ENCODE measurements at places on chromosomes 16 and 17.

GRCh38 chr17:27323538-27324215 lies 29.8 kb downstream of the WSB1 start:
- DNase-seq: no peak

DNA sequence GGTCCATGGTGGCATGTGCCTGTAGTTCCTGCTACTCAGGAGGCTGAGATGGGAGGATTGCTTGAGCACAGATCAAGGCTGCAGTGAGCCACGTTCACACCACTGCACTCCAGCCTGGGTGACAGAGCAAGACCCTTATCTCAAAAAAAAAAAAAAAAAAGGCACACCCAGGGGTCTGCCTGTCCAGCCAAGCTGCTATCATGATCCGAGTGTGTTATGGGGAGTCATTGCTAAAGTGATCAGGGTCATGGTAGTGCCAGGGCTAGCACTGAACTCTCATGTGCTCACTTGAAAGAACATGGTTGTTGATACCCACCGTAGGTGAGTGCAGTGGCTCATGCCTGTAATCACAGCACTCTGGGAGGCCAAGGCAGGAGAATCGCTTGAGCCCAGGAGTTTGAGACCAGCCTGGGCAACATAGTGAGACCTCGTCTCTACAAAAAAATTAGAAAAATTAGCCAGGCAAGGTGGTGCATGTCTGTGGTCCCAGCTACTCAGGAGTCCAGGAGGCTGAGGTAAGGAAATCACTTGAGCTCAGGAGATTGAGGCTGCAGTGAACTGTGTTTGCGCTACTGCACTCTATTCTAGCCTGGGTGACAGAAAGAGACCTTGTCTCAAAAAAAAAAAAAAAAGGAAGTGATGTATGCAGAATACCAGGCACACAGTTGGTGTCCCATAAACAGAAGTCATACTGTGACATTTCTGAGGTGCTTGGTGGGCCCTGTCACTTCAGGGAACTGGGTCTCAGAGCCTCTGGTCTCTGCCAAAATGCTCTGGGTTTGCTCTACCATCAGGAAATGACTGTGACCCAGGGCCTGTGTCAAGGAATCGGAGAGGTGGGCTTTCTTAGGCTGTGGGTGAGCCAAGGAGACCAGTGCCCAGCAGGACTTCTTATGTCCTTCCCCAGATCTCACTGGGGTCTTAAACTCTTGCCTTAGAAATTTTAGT lies 2.2 kb downstream of the PRM1 start:
- no peak for DNase-seq

DNA sequence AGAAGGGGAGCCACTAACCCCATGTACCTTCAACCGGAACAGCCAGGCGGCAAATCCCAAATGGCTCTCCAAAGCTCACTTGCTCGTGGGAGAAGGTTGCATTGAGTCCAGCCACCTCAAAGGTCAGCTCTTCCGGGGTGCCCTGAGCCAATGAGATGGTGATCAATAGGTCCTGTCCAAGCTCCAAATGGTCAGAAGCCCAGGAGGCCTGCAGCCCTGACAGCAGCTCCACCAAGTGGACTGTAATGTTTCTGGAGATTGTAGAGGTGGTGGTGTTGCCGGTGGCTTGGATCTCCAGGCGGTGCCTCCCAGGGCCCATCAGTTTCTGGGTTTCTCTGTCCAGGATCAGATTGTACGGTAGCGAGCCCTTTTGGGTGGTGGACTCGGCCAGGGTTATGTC lies 39.9 kb upstream of the BCO1 start:
- no peak for DNase-seq

GRCh38 chr17:67212231-67212630 lies 32.8 kb downstream of the HELZ start:
- no peak for DNase-seq

DNA sequence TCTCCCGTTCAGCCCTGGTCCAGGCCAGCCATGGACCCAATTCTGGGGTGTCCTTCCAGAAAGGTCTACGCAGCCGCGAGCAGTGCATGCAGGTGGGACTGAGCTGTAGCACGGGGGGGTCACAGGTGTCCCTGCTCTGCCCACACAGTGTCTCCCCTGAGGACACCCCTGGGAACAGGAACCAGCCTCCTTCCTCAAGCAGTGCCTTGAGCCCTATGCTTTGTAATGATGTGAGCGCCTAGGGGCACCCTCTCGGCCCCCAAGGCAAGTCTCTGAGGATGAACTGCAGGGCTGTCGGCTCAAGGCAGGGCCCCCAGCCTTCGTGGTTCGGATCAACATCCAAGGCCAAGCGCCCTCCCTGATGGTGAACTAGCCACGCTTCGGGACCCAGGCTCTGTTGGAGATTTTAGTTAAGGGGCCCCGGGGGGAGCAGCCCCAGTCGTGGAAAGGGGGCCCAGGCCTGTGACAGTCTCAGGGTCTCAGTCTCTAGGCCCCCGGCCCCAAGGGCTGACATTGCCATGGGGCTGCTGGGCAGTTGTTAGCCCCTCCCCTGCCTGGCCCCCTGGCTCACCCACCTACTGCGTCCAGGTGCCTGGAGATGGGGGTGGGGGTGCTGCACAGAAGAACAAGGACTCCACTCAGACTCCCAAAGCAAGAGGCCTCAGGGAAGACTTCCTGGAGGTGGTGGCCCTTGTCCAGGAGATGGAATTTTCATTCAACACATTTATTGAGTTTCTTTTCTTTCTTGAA lies 2.3 kb downstream of the IL17C start:
- no peak for DNase-seq

DNA sequence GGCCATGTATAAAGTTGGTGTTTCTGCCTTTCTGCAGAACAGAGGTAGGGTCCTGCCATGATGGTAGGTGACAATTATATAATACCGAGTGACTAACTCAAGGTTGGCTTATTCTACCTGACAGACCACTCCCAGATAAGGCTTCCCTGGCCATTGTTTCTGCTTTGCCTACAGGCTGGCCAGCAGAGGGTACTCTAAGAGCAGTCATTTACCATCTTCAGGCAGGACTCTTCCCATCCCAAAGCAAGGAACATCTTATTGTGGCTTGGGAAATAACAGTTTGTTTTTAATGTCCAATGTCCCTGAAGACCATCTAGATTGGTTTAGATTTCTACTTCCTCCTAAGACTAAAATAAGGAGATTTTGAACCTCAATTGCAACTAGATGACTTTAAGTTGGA lies 74.1 kb downstream of the SNX11 start:
- no peak for DNase-seq

DNA sequence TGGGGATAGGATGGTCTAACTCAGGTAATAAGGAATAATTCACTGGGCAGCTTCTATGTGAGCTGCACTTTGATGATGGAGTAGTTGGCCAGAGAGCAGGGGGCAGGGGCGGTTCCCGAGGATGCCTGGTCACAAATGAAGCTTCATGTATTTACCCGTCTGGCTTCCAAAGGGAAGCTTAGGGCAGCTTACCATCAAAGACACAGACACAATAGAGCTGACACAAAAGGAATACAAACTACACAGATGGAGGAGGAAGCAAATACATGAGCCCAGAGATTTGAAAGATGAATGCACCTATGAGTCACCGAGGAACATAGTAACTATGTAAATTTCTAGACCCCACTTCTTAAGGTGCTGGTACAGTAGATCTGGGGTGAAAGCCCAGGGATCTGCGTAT lies 8.7 kb upstream of the EMP2 start:
- no peak for DNase-seq

- DNase-seq: no peak
Measured at GRCh38 chr17:66341462-66341861, 39.0 kb downstream of the PRKCA start.

DNA sequence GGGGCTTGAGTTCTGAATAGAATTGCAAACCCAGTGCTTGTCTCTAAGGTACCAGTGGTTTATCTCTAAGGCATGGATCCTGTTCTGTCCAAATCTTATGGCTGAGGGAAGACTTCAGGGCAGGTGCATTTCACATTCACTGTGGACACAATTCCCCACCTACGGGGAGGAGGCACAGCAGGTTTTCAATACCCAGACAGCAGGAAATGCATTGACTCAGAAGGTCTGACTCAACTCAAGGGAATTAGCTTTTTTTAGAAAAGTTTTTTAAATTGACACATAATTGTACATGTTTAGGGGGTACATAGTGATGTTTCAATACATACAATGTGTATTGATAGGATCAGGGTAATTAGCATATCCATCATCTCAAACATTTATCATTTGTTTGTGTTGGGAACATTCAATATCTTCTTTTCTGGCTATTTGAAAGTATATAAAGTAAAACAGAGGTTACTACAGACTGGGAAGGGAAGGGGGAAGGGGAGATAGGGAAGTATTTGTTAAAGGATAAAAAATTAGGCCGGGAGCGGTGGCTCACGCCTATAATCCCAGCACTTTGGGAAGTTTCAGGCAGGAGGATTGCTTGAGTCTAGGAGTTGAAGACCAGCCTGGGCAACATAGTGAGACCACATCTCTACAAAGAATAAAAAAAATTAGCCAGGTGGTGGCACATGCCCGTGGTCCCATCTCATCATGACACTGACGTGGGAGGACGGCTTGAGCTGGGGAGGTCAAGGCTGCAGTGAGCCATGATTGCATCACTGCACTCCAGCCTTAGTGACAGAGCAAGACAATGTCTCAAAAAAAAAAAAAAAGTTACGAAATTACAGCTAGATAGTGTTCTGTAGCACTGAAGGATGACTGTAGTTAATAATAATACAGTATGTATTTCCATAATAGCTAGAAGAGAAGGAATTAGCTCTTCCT lies 54.9 kb downstream of the RGS9 start:
- no peak for DNase-seq

DNA sequence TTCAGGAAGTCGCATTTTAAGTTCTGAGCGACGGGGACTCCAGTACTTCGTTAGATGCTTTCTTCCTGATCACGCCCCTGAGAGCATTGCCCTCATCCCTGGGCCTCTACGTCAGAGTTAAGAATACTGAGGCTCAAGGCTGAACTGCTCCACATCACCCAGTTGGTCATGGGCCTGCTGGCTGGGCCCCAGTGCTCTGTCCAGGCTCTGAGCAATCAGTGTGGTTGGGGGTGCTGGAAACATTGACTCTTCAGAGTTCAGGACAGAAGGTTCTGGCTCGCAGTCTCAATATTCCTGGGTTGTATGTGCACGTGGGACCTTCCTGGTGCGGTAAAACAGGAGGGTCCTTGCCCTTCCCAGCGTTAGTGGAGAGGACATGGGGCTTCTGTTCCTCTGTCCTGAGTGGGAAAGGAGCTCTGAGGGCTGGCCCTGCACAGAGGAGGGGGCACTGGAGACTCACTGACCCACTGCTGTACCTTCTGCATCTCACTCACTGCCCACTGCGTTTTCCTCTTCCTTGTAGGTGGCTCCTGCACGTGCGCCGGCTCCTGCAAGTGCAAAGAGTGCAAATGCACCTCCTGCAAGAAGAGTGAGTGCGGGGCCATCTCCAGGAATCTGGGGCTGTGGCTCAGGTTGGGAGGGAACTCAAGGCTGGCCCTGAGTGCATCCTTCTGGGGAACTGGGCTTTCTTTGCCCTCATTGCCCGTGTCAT lies 518 bp downstream of the MT1E start:
- DNase-seq: no peak

GRCh38 chr17:12977008-12977751 lies 40.6 kb downstream of the ELAC2 start:
- no peak for DNase-seq

DNA sequence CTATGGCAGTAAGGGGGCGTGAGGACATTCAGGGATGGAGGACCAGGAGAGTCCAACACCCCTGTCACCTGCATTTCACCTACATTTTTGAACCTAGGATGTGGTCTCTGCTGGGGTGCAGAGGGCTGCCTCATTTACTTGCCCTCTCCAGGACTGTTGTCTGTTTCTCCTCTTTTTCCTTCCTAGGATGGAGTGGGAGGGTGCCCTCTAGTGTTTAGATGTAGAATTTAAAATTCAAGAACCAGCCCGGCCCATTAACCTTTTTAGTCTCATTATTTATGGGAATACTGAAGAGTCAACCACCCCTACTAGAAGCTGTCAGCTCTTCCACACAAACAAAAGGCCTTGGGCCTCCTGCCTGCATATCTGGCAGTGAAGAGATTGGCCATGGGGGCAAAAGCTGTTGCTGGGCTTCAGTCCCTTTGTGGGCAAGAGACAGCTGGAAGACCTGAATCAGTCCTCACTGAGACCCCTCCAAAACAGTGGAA lies 2.5 kb upstream of the STARD3 start:
- DNase-seq: no peak

- no peak for DNase-seq
Measured at GRCh38 chr16:51553910-51554309, 402.8 kb upstream of the SALL1 start.

DNA sequence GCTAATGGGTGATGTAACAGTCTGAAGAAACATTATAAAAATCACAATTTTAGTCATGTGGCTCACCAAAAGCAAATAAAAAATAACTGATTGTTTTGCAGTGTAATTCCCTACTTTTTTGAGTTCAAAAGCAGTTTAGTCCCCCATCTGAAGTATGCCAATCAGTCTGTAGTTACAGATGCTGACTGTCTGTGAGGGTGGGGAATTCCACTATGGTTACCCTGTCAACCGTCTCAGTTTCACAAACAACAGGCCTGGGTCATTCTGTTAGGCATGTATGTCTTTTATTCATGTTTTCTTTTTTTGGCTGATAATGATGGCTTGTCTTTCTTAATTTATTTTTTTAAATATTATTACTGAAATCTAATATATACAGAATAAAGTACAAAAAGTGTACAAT lies 69.3 kb downstream of the STXBP4 start:
- no peak for DNase-seq

GRCh38 chr17:32849879-32850278 lies 27.0 kb downstream of the MYO1D start:
- no peak for DNase-seq

DNA sequence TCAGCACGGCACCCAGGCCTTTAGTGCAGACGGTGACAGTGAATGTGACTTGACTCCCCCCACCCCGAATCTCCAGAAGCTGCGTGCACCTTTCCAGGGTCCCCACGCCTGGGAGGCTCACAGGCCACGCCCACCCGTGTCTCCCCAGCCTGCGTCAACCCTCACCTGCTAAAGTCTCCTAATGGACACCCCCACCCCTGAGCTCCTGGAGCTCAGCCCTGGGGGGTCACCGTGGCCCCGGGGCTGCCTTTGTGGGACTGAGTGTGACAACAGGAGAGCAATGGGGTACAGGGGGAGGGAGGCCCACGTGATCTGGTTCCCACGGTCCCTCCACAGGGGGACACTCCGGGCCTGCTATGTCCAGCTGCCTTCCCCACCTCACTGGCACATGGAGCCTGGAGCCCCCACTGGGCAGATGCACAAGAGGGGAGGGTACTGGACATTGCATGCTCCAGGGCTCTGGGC lies 7.4 kb upstream of the FASN start:
- DNase-seq: no peak

- no peak for DNase-seq
Measured at GRCh38 chr17:49402706-49403105, 12.0 kb downstream of the PHB1 start.

DNA sequence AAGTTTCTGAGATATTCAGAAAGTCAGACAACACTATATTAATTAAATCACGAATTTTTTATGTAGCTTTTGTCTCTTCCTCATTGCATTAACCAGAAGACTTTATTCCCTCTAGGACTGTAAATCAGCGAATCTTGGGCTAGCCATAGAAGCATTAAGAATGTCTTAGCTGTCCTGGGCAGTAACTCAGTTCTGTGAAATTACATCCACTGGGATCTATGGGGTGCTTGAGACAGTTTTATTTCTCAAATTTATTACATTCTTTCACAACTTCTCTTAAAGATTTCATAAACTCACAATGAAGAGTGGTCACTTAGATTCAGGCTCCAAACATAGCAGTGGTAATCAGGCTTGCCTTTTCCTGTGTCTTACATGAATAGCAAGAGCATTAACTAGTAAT lies 1153.4 kb downstream of the CDH8 start:
- no peak for DNase-seq

- DNase-seq: no peak
Measured at GRCh38 chr17:74935585-74936469, at the start of gene OTOP3. Gene OTOP3, plus strand, starts transcription at chr17:74935898. Its CDS starts 24 bp downstream, at chr17:74935922.

GRCh38 chr16:87491522-87492290 lies 1.1 kb downstream of the ZCCHC14 start:
- no peak for DNase-seq
